ENCODE measurements at places on chromosomes 7 and 10. TPM values are rescaled to one million over a fixed set of nuclear protein-coding genes. Genes with fewer than 3 reads are reported as not detected.

DNA sequence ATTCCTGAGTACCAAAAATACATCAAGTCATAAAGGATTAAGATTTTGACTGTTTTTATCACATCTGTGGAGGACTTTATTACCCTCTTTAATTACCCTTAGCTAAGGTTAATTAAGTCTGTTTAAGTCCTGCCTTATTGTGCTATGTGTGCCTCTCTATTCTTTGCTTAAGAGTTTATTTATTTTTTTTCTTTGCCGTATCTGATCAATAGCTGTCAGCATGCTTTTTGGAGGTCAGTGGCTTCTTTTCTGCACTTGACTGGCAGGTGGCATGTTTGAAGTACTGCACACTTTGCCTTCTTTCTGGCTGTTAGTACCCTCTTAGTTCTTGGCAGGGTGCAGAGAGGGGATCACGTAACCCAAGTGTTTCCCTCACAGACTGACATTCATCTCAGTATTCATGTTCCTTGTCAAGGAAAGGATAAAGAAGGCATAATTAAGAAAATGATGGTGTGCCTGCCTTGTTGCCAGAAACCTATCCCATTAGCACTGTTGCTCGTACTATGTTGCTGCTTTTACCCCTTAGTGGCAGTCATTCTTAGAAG lies 225.8 kb downstream of the EXOC4 start:
- no peak for DNase-seq

GRCh38 chr7:66500087-66500486 lies 128.6 kb upstream of the KCTD7 start:
- no peak for DNase-seq

DNA sequence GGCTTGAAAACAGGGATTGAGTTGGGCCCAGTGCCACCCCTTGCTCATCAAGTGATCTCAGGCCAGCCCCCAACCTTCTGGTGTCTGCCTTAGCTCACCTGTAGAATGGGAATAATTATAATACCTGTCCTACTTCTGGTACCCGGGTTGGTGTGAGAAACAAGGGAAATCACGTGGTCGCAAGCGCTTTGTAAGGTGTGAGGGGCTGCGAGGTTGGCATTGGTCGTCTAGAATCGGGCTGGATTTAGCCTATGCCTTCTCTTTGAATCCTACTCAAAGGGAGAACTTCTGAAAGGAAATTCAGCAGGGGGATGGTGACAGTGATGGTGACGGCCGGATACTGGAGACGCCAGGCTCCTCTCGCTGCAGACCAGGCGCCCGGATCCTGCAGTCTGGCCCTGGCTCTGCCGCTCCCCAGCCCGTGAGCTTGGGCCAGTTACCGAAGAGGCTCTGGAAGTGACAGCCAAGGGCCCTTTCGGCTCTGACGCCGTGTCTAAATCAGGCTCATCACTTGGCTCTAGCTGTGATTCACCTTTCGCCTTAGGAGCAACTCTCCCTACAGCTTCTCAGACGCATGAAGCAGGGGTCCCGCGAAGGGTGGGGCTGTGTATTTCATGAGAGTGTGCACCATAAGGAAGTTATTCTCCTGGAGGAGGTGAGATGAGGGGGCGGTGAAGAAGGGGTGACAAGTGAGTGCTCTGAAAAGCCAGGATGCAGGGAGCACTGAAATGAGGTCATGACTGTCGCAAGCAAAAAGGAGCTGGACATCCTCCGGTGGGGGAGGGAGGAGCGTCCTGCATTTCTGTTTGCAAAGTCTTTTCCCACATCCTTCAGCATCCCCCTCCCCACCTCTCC lies 4.0 kb upstream of the CREB5 start:
- DNase-seq, result peak; percentile 20

DNA sequence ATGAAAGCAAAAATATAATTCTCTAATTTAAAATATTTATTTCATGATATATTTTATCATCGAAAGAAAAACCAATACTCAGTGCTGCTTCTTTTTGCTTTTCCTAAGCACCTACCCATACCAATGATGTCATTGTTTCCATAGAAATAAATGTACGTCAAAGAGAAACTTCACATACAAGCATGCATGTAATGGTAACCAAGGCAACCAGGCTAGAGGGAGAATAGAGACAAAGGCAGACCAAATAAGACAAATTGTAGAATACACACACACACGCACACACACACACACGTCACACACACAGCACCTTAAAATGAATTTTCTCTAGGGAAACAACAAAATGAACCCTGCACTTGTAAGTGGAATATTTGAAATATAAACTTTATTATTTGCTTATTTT lies 75.5 kb downstream of the MACC1 start:
- no peak for DNase-seq

DNA sequence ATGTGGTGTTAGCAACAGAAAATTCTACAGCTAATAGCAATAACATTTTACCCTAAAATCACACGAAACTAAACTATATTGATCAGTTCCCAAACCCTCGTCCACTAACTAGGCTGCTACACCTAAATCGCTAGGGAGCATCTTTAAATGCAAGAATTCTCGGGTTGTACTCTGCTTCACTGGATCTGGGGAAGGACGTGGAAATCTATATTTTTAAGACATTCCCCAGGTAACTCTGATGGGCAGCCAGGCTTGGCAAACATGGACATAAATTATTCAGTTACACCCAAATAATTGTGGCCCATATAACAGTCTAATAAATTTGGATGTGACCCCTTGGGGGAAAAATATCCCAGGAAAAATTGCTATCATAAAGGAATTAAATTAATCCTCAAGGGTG lies 36.3 kb upstream of the NFE2L3 start:
- DNase-seq, result no peak

GRCh38 chr7:3673524-3673923 lies 372.5 kb downstream of the SDK1 start:
- DNase-seq, result peak; percentile 61

POR gene
- total RNA-seq, result 41.3 TPM

DNA sequence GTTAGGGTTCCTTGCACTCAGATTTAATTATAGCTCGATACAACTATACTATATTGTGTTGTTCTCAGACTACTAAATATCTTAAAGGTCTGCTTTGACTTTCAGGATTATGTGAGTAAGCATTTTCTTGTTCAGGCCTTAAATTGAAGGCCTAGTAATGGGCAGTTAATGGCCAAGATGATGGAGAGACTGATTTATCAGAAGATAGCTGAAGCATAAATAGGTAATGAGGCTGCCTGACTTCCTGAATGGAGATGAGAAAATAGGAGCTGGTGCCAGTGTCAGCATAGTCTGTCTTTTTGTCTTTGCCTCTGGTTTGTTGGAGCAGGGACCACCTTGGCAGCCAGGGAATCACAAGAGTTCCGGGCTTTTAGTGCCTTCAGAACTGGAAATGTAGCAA lies 32.2 kb downstream of the ADAM22 start:
- DNase-seq, result no peak

- no peak for DNase-seq
Observed at GRCh38 chr10:120943542-120943941, 92.4 kb downstream of the WDR11 start.

TACC2 gene
- 15.7 TPM for total RNA-seq

TBX20 gene
- 1.9 TPM for total RNA-seq

DNA sequence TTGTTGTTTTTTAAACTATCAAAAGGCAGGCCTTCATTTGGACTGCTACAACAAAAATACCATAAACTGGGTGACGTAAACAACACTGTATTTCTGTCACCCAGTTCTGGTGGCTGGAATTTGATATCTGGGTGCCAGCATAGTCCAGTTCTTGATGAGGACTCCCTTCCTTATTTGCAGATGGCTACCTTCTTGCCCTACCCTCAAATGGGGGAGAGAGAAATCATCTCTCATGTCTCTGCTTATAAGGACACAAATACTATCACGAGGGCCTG lies 25.2 kb downstream of the ACTA2 start:
- DNase-seq, result no peak

DNA sequence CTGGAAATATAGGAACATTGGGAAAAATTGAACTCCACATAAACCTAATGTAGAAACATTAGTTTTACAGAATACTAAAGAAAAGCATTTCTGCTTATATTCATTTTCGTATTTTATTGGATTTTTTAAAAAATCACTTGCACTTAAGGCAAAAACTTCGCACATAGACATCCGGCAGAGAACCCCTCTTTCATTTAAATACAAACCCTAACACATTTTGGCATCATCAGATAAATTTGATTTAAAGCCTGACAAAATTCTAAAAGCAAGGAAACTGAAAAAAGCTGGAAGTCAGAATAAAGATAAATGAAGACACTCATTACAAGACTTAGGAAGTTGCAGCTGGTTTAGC lies 396 bp upstream of the EXOC4 start:
- DNase-seq, result no peak

- DNase-seq, result no peak
Observed at GRCh38 chr7:70776627-70777101, 355.3 kb upstream of the GALNT17 start.

DNA sequence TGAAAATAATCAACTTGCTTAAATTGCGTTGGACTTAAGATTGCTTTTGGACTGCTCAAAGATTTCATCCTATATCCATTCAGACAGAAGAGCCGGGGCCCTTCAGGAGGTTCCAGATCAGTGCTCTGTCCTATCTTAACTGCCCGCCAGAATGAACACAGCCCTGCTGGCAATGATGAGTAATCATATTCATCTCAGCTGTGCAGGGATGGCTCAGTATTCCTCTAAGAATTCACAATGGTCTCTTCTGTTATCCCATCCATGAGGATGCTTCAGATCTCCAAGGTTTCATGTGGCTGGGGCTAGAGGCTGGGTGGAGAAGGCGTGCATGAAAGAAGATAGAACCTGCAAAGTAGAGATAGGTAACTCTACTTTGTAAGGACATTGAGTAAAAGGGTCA lies 80.0 kb upstream of the NPVF start:
- no peak for DNase-seq

GRCh38 chr7:126973066-126973465 lies 279.7 kb downstream of the GRM8 start:
- no peak for DNase-seq

SPDYE6 gene
- not detected for total RNA-seq

DNA sequence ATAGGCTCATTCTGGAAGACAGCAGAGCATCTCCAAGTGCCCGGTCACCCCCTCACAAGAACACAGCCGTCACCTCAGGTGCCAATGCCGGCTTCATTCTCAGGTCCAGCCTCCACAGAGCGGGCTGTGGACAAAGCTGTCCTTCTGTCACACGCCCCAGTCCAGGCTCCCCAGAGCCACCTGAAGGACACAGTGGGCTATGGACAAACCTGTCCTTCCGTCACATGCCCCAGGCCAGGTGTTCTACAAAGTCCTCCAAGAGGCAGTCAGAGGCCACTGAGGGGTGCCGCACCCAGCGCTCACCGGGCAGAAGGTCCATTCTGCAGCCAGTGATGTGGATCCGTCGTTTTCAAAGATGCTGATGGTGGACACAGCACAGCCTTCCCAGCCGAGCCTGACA lies 173.2 kb upstream of the PPP2R2D start:
- no peak for DNase-seq

DNA sequence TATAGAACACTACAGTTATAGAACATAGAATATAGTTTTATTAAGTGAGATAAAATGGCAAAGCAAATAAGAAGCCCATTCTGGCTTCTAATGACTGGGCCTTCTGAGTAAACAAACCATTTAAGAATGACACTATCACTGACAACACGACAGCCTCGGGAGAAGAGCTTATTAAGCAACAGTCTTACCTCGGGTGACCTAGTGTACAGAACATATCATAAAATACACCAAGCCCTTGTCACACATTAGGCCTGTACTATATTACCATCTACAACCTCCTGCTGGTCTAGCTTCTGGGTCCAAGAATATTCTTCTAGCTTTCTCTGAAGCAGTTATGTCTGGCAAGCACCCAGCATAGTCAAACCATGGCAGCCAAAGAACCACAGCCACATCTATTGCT lies 32.0 kb downstream of the CCDC186 start:
- DNase-seq, result no peak

- peak; percentile 33 for DNase-seq
Observed at GRCh38 chr7:96388166-96388565, 66.3 kb upstream of the SLC25A13 start.

DNA sequence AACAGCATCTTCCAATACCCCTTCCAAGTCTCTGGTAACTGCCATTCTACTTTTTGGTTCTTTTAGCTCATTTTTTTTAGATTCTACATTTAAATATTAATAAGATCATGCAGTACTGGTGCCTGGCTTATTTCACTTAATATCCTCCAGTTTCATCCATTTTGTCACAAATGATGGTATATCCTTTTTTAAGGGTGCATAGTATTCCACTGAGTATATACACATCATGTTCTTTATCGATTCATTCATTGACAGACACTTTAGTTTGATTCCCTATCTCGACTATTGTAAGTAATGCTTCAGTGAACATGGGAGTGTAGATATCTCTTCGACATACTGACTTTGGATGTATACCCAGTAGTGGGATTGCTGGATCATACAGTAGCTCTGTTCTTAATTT lies 89.7 kb downstream of the CCDC3 start:
- no peak for DNase-seq

CALHM3 gene
- not detected for total RNA-seq

DNA sequence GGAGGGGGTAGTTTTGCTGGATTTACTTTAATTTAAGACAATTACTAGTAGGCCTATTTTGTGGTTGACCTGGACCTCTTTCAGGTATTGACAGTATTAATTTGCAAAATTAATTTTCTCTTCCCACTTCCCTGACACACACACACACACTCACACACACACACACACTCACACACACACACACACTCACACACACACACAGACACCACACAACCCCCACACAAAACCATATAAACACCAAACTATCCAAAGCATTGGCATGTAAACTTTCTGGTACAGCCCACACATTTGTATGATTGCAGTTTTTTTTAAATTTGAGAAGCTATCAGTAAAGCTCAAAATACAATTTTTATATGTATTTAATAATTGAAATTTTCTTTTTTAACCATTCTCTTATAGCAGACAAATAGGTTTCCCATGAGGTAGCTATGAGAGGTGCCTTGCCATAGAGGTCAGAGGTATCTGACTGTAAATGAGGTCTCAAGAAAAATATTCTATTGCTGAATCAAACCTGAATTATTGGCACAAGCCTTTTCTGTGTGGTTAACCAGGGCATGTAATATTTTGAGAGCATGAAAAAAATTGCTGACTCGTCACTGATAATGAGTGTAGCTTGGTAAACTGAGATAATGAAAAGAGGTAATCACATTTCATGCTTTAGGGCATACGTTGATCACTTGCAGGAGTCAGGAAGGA lies 306.5 kb downstream of the GATA3 start:
- DNase-seq, result no peak

- no peak for DNase-seq
Observed at GRCh38 chr10:625751-626711, 63.4 kb downstream of the DIP2C start.

TNS3 gene
- 58.3 TPM for total RNA-seq

DNA sequence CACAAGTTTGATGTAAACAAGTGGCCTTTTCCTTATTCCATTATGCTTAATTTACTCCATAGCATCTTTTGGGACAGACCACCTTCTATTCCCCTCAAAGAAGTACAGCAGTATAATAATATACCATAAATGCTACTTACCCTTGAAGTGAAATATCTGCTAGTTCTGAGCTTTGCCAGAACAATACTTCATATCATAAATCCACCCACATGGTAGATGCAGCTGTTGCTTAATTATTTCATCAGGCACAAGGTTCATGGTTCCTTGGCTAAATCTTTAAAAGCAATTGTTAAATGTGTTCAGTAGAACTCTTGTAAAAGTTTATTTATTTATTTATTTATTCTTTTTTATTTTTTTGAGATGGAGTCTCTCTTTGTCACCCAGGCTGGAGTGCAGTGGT lies 32.9 kb downstream of the CSTF2T start:
- DNase-seq, result no peak

All from Daoy (cell line).